ENCODE measurements at places on chromosomes 1 and 21.
A peak's percentile ranks its signal among the peaks of the same experiment; 100 is the strongest.

DNA sequence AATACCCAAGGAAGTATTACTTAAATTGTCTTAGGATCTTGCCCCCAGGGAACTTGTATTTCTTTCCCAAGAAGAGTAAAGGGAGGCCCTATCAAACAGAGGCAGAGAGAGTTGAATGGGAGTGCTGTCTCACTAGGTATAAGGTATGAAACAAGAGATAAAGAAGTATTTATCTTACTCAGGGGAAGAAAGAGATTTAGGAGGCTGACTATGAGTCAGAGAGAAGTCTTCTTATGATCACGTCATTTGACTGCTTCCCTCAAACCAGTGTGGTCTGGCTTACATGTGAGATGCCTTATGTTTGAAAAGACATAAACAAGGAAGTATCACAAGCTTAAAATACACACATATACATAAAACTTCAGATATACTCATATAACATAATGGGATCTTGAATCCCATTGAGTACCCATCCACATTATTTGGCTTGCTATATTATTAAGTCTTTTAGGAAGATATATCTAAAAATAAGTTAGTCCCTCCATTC, 29.6 kb downstream of the DUSP10 start:
- peak; percentile 85 for DNase-seq

DNA sequence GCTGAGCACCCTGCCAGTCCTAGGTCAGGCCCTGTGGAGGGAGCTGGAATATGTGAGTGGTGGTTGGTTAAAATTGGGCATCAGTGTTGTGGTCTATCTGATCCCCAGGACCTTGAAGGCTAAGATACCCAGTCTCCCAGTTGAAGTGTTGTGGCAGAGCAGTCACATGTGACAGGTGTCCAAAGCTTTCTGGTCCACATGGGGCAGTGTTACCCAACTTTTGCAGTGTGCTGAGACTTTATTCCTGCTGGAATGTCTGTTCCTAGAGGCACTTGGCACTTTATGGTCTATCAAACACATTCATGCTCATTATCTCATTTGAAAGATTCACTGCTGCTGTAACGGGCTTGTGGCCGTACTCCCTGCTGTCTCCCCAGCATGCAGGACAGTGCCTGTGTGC, 21.0 kb upstream of the LORICRIN start:
- no peak for DNase-seq

- no peak for DNase-seq
Observed at GRCh38 chr1:94912263-94913184, 14.4 kb downstream of the CNN3 start.

DNA sequence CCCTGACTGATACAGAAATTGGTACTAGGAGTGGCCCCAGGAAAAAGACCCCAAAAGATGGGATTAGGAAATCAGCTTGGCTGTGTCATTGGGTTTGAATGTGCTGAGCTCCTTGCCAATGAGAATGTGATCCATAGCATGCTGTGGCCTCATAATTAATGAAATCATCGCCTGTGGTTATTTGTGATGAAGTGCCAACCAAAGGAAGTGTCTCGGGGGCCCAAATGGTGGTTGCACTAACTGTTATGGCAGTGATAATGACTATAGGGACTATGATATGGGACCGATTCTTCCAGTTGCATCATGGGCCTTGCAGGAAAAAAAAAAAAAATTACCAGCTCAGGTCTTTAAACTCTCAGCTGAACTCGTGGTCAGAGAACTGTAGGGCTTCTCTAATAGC, 15.4 kb upstream of the ZDHHC18 start:
- DNase-seq = no peak

- no peak for DNase-seq
Observed at GRCh38 chr1:201076092-201076491, 36.1 kb downstream of the CACNA1S start.

- no peak for DNase-seq
Observed at GRCh38 chr1:227942021-227942715, 5.6 kb downstream of the WNT9A start.

DNA sequence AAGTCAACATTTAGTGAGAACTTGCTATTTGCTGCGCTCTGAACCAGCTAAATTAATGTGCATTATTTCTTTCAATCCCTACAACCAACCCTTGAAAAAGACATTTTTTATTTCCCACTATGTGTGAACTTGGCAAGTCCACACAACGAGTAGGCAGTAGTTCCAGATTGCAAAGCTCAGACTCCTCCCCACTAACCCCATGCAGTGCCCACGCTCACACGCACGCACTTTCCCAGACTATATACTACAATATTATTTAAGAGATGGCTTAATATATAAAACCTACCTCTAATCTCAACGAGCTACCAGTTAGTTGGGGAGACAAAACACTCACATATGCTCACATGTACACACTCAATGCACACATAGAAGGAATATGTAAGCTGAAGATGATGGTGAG, 671.2 kb downstream of the LMO4 start:
- no peak for DNase-seq

GRCh38 chr1:48939042-48939441, 162.4 kb upstream of the BEND5 start:
- DNase-seq = no peak

- DNase-seq = no peak
Observed at GRCh38 chr1:203589595-203589994, 37.0 kb upstream of the ATP2B4 start.

DNA sequence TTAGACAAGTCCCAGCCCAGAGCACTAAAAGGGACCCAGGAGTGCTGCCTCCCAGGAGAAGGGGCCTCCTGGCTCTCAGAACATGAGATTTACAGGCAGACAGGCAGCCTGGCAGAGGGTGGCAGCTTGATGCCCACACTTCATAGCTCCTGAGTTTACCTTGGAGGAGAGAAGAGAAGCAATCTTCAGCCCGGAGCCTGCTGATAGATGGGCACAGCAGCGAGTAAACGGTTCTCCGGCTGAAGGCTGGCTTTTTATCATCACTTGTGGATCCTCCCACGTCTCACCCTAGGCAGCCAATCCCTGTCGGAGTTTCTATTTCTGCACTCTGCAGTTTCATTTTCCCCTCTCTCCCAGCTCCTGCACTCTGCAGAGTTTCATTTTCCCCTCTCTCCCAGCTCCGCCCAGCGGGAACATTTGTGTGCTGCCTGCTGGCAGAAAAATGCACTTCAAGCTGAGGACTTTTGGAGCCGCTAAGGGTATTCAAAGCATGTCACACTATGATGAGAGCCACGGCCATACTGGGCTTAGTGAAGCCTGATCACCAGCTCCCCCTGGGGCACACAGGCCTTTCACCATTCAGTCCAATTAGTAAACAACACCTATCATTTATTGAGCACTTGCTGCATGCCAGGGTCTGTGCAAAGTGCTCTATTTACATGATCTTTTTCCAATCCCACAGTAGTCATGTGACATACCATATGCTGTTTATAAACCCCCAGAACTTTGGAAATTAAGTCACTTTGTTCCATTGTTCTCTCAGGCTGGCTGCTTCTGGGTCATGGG, at the start of gene IFI6:
Gene IFI6, minus strand, starts transcription at position 229 of the 786 bp plus-strand sequence. CDS start 2,878 bp downstream, outside the sequence.
- DNase-seq = peak; percentile 82

- no peak for DNase-seq
Observed at GRCh38 chr1:218284377-218284916, 646 bp upstream of the RRP15 start.

- no peak for DNase-seq
Observed at GRCh38 chr1:60692031-60692430, 390.3 kb upstream of the NFIA start.

DNA sequence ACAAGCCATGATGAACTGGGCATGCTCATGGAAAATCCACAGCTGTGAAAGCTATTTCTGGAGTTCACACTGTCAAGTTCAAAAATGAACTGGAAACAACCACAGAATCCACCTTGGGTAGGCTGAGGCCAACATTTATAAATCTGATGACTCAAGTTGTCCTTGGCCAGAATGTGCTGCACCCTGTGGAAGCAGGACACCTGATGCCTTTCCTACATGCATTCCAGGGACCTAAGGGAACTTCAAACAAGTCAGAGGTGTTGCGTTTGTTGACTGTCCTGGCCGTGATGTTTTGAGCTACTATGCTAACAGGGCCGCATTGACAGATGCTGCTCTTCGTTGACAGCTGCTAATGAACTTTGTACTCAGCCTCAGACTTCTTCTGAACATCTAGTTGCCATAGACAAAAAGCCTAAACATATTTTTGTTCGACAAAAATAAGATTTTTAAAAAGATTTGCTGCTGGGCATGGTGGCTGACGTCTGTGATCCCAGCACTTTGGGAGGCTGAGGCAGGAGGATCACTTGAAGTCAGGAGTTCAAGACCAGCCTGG, 127.9 kb upstream of the SLC45A1 start:
- no peak for DNase-seq

DNA sequence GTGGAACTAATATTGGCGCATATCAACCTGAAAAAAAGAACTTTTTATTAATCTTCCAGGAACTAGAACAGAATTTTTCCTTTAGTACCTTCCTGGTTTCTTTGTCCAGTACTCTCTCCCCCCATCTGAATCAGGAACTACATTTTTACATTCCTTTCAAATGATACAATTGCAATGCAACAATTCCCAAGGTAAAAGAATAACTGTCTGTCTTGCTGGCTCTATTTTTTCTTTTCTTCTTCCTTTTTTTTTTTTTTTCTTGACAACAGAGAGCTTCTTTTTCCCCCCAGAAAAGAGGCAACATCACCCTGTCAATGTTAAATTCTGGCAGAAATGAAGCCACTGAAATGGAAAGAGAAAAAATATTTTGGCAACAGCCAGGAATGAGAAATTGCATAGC, 4.5 kb upstream of the CD101 start:
- no peak for DNase-seq

DNA sequence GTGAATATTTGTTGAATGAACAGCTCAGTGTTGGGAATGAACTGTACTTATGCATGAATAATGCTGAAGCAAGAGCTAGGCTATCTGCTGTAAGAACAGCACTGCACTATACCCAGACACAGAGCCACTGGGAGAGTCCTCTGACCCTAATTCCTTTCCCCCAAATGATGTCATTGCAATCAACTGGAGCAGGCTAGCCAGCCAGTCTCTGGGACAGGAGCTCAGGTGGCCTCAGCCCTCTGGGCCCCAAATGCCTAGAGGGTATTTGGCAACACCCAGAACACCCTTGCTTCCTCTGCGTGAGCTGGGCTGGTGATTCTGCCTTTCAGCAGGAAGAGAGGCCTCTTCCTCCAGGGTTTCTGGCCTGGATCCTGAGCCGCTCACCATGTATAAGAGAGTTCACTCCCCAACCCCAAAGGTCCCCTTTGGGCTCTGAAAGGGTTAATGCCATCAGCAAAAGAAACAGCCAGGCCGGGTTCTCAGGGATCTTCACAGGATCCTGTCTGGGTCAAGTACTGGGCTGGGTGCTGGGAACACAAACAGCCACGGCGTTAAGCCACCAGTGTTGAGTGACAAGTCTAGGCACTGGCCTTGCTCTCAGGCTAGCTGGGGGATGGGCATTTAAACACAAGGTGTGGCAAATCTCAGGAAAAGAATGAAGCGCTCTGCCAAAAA, 3.7 kb upstream of the PADI4 start:
- DNase-seq = no peak
